T-helper 22 cell (primary cell): ENCODE measurements at places on chromosomes 3 and 15.

- no peak for DNase-seq
These were observed 74.6 kb upstream of the SPATA12 start for GRCh38 chr3:56985878-56986277.

DNA sequence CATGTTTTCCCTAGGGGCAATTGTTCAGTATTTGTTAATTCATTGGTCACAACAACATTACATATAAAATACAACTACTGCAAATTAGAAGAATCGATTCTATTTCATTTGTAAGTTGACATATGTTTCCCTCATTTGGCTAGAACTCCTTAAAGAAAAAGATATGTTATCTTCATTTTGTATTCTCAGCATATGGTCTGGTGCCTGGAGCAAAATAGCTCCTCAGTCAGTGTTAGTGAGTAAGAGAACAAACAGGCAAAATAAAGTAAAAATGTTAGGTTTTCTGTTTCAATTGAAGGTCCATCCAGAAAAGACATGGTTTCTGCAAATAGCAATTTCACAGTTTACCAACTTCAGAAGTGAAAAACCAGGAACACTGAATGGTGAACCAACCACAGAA lies 1343.1 kb downstream of the ROBO1 start:
- no peak for DNase-seq

DNA sequence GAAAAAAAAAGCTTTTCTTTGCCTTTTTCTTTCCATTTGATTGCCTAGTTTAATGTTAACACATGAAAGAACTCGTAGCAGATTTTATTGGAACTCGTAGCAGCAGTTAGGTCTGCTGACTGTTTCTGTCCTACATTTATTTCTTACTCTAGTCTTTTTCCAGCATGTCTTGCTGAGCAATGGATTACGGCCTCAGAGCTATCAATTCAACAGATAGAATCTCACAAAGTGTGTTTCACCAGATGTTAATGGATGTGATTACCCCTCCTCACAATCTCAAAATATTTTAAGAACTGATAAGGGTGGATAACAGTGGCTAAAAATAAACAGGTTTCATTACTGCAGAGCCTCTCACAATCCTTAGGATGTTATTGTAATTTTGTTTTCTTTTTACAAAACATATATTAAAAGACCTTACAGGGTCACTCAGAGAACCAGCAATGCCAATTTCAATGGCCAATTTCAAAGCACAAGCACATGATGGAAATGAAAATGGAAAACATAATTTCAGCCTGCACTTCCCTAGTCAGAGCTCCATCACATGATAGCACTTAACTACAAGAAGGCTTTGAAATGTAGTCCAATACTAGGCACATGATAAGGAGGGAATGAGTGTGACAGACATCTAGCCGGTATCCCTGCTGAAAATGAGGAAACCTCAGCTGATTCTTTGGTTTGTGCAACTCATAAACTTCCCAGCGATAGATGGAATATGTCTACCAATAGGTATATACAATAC lies 838.1 kb upstream of the SEMA6D start:
- DNase-seq = no peak

DNA sequence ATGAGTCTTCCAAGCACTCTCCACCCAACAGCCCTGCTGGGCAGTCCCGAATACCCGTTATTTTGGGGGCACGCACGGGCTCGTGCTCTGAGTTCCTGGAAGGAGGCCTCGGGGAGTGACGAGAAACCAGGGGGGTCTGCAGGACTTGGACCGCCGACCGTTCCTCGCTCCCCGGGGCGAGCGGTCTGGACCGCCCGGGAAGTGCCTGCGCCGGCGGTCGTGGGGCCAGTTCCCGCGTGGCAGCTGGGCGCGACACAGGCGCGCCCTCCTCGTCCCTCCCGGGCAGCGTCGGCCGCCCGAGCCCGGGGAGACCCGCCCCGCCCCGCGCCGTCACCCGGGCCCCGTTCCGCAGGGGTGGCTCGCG lies 387 bp downstream of the GNB4 start:
- DNase-seq = no peak

DNA sequence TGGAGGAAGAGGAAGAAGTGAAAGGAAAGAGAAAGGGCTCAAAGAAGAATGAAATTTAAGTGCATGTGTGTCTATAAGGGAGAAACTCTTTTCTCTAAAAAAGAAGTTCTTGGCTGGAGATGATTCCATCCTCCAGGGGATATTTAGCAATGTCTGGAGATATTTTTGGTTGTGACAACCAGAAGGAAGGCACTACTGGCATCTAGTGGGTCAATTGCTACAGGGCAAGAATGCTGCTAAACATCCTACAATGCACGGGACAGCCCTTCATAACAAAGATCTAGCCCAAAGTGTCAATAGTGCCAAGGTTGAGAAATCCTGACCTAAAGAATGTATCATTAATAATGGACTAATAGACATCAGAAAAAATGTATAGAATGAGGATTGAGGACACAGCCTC lies 57.4 kb upstream of the ST3GAL6 start:
- no peak for DNase-seq

DNA sequence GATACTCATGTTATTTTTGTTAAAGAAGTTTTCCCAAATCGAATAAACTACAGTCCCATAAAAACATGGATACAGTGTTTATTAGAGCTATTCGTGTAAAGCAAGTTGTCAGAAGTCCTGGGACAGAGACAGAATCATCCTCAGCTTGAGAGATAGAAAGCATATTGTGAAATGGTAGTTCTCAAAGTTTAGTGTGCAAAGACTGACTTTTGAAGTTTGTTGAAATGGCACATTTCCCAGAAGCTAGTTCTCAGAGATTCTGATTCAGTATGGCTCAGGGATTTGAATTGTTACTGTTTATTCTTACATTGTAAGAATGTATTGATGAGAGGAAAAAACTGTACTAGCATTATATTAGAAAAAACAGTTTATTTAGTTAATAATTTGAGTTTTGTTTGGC lies 22.1 kb downstream of the GABRR3 start:
- no peak for DNase-seq

- DNase-seq = no peak
These were observed 163.4 kb downstream of the ATG7 start for GRCh38 chr3:11435440-11436165.

DNA sequence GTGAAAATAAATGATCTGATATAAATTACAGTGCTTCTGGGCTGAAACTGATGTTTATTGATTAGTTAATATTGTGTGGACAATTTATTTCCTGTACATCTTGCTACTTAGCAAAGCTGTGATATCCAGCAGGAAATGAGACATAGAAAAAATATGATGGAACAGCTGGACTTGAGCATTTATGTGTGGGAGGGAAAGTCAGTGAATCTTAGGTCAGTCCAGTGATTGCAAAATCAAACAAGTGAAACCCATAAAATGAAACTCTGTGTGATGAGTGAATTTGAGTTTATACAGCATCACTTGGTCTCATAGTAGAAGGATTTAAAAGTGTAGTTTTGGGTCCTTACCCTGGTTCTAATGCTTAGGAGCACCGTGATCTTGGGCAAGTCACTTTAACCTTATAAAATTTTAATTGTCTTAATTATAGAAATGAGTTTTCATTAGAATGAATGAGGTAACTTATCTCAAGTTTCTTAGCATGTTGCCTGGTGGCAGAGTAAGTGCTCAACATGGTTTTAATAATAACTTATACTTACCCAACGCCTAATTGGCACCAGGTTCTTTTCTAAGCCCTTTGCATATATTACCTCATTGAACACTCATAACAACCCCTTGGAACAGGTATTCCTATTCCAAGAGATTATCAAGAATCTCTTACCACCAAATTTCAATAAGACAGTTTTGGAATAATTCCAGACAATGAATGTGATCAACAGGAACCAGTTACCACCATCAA lies 194.6 kb downstream of the ADAMTSL3 start:
- DNase-seq = no peak

DNA sequence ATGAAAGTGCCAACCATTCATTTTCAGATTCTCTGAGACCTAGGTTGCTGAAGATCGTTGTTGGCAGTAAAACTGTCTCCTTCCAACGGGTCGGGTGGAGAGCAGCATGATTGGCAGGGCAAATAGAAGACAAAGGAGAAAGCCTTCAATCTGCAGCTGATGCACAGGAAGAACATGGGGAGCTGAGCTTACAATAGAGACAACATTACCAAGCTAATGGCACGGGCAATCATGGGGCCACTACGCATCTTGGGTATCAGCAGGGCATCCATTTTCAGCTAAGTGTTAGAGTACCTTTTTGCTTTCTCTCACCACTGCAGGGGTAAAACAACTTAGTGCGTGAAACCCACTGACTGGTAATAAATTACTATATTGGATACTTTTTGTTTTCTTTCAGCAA lies 114.8 kb downstream of the WDR72 start:
- DNase-seq = no peak

GRCh38 chr15:77295446-77295845 lies 124.5 kb downstream of the PEAK1 start:
- no peak for DNase-seq

DNA sequence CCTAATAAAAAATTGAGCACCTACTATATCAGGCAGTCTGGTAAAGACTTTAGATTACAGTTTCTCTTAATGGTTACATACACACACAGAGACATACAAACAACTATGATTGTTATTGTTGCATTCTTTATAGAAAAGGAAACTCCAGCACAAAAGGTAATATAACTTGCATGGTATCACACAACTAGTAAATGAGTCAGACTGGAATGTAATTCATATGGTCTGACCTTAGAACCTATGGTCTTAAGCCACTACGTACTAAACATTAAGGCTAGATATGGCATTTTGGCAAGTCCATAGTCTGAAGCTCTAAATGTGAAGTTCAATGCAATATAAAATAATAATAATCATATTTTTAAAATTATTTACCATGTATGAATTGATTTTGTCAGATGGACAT lies 380.6 kb downstream of the LSAMP start:
- no peak for DNase-seq

GRCh38 chr3:190448256-190448655 lies 1.4 kb downstream of the TMEM207 start:
- no peak for DNase-seq

DNA sequence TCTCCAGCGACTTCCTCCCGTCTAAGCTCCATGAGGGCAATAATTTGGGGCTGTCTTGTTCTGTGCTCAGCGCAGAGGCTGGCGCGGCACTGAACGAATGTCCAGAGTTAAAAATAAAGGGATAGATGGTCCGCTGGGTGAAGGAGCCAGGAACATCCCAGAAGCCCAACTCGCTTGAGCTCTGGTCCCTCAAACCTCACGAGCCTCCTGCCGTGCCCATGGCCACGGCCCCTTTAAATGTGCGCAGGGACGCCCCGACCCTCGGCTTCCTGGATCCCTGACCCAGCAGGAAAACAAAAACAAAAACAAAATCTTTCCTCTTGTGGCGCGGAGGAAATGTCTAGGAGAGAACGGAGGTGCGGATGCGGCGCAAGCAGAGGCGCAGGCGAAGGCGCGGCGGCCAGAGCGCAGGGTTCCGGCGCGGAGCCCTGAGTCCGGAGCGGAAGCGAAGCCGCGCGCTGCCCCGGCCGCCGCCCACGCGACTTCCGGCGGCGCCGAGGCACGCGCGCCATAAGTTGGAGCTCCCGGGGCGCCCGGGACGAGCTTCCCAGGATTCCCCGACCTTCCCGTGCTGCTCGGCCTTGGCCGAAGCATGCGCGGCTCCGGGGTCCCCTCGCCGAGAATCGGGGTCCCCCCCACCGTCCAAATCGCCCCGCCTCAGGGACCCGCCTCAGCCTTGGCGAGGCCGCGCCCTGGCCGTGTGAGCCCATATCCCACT lies 52.9 kb upstream of the WNT7A start:
- DNase-seq = no peak

DNA sequence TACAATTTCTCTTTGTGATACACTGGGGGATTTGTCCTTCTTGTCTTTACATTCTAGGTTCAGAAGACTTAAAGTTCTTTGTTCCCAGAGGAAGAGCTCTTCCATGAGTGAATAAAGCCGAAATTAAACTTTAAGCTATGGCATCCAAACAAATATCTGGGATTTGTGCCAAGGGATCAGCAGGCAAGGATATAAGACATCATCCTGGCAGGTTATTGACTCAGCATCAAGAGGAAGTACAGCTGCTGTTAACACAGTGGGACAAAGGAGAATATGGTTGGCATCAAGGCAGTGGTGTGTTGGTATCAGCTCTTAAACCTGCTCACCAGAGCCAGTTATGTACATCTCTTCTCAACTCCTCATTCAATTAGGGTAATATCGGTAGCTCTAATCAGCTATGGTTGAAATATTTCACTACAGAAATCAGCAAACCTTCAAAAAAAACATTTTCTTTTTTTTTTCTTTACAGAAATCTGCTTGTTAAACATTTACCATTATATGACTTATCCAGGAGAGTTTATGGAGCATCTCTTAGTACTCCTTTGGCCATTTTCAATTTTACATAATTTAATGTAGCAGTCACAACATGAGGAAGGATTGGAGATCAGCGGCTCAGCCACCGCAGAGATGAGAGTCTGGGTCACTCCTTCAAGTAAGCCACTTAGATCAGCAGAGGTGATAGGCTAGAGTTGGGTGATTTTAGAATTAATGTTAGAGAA lies 1198.6 kb upstream of the EPHA6 start:
- no peak for DNase-seq

DNA sequence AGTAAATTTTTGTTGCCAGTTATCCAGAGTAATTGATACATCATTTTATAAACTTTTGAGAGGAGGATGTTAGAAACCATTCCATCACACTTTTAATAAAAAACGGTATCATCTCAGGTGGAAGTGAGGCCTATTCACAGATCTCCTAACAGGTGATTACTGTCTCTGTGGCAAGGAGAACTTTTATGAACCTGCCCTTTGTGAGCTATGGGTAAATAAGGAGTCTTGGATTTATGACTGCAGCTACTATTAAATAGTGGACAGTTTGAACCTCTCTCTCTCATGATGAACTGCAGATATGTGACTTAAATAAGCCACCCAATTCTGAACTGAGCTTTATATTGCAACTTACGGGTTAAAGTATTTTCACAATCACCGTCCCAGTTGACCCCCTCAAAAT lies 45.7 kb downstream of the ZFAND6 start:
- DNase-seq = no peak

- DNase-seq = no peak
These were observed 172.2 kb upstream of the PFN2 start for GRCh38 chr3:150142936-150143335.

DNA sequence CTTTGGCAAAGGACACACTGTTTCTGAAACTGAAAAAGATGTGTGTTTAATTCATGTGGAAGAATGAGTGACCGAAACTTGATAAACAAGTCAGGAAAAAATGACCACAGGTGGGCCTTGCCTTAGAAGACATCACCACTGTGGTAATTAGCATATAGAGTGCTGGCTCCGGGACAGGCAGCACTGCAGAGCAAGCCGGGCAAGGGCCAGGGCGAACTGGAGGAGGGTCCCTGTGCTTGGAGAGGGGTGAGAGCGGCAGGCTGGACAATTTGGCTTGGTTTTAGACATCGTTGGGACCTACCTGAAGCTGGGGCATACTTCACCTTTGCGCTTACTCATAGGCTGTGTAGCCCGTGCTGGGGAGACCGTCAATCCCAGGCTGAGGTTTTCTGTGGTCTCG lies 8.2 kb downstream of the RTP3 start:
- no peak for DNase-seq

- no peak for DNase-seq
These were observed 56.2 kb upstream of the TGFBR2 start for GRCh38 chr3:30550246-30550645.

GRCh38 chr15:70036585-70037291 lies 61.0 kb downstream of the TLE3 start:
- no peak for DNase-seq

- no peak for DNase-seq
These were observed 75.2 kb upstream of the HERC1 start for GRCh38 chr15:63908991-63909390.
